ENCODE measurements at places on chromosomes 5 and 9.
A peak's percentile ranks its signal among the peaks of the same experiment; 100 is the strongest.

DNA sequence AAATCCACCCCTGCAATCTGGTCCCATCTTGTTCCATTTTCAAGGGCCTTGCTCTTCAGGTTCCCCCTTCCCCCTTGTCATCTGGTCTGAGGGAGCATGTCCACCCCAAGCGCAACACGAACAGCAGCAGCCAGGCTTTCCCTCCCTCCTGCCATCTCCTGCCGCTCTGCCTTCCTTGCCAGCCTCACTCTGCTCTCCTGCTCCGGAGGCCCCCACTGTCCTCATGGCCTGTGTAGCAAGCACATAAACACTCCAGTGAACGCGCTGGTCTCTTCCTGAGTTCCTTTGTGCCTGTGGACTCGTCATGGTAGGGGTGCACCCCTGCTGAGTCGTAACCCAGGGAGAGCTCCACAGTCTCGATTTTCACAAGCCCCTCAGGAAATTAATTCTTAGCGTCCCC, 29.9 kb downstream of the TENT4A start:
- DNase-seq = no peak

DNA sequence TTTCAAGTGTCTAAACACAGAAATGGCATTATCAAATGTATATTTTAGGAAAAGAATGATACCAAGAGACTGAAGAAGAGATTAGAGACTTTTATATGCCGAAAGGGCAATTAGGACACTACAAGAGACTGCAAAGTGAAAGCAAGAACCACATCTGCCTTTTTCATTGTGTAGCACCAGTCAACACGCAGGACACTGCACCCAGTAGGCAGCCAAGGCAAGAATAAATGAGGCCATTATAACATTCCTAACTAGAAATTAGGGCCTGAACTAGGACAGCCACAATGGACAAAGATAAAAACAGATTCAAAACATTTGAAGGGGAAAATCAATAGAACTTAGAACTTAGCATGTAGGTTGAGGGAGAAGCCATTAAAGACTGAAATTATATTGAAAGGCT, 10.8 kb downstream of the CETN3 start:
- no peak for DNase-seq

- peak; percentile 22 for DNase-seq
These were observed 4.7 kb downstream of the SYNPO start for GRCh38 chr5:150645070-150645700.

GRCh38 chr9:124345063-124345462, 70.2 kb downstream of the PSMB7 start:
- no peak for DNase-seq

DNA sequence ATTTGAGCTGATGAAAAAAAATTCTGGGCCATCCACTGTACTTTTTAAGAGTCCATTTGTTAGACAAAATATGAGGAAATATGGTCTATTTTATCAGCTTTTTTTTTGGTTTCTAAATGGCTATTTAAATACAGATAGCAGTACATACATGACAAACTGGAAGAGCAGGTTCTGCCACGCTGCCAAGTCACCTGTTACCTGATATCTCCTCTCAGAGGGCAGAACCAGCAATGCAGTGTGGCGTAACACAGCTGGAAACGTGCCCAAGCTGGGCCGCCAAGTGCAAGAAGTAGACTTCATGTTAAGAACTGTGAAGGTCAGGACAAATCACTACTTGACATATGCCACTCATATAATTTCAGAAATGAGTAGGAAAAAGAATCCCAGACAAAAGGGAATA, 8.1 kb downstream of the MCIDAS start:
- no peak for DNase-seq

DNA sequence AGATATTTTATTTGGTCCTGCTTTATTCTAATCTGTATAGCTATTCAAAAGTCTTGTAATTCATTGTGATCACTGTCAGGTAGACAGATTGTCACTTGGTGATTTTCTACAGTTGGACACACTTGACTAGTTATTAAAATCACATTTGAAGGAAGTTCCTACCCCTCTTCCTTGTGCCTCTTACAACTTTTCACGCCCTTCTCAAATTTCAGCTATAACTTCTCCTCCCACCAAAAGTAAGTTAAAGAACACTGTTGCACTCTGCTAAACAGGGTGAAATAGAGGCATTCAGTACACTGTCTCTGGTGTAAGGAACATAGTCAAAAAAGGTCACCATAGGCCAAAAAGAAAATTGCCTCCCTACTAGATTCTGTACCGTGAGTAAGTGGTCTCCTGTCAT, 142.1 kb upstream of the POU5F2 start:
- DNase-seq = no peak

DNA sequence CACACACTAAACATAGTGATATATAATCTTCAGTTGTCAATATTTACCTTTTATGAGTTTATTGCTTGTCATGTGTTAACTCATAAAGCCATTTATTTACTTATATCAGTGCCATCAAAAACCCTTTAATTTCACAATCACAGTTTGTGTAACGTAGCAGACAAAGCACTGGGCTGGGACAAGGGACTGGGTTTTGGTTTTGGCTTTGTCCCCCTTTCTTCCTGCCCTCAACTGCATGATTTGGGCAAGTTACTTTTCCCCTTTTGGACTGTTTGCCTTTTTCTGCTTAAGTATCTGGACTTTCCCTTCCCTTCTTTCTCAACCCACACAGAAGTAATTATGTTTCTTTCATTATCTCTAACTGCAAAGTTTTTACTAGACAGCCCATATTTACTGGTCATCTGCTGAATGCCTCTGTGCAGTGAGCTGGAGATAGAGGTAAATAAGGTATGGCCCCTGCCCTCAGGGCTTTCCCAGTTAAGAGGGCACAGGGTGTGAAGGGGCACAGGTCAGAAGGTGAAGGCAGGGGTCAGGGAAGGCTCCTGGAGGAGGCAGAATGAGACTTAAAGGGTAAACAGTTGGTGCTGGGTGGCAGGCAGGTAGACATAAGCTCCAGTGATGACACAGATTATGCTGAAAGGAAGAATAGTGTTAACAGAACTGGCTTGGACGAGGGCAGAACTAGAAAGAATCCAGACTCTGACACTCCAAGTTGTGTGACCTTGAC, 14.8 kb upstream of the NR3C1 start:
- DNase-seq = no peak

GRCh38 chr5:91296674-91297143, 86.4 kb downstream of the ARRDC3 start:
- peak; percentile 48 for DNase-seq

- no peak for DNase-seq
These were observed 609.5 kb upstream of the NUDT12 start for GRCh38 chr5:104171958-104172690.

DNA sequence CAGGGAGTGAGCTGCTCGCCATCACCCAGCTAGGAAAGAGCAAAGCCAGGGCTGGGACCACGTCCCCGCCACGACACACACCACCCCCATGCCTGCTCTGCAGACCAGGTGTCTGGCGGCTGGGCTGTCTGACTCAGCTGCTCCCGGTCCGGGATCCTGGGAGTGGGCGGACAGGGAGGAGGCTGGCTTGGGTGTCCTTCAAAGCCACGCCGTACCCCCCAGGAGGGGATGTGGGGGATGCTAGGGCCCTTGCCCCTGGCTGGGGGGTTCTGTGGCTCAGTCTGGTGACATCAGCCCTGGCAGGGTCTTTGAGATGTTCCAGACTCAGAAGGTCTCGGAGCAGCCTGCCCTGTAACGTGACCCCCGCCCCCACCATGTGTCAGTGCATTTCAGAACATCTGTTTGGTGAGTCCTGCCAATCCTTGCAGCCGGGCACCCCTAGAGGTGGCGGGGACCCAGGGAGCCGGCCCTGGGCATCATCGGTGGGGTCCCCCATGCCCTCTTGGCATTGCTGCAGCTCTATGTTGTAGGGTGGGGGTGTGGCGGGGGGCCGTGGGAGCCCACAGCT, 62.3 kb downstream of the HMCN2 start:
- DNase-seq = no peak

DNA sequence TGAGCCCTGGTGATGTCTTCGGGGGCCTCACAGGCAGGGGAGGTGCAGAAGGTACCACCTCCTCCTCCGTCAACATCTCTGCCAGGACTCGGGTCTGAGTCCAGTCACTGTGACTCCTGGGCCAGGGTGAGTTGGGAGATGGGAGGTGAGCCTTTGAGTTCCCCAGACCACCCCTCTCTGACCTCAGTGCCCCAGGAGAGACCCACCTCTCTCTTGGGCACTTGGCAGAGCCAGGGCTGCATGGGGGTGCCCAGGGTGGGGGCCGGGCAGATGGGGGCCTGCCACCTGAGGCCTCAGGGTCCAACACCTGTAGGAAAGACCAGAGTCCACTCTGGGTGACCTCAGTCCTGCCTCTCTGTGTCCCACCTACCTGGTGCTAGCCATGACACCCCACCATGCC, 6.8 kb downstream of the KIF12 start:
- DNase-seq = no peak

GRCh38 chr5:179862891-179863290, 4.3 kb upstream of the MRNIP start:
- no peak for DNase-seq

GRCh38 chr5:148730270-148730669, 75.9 kb upstream of the HTR4 start:
- no peak for DNase-seq

DNA sequence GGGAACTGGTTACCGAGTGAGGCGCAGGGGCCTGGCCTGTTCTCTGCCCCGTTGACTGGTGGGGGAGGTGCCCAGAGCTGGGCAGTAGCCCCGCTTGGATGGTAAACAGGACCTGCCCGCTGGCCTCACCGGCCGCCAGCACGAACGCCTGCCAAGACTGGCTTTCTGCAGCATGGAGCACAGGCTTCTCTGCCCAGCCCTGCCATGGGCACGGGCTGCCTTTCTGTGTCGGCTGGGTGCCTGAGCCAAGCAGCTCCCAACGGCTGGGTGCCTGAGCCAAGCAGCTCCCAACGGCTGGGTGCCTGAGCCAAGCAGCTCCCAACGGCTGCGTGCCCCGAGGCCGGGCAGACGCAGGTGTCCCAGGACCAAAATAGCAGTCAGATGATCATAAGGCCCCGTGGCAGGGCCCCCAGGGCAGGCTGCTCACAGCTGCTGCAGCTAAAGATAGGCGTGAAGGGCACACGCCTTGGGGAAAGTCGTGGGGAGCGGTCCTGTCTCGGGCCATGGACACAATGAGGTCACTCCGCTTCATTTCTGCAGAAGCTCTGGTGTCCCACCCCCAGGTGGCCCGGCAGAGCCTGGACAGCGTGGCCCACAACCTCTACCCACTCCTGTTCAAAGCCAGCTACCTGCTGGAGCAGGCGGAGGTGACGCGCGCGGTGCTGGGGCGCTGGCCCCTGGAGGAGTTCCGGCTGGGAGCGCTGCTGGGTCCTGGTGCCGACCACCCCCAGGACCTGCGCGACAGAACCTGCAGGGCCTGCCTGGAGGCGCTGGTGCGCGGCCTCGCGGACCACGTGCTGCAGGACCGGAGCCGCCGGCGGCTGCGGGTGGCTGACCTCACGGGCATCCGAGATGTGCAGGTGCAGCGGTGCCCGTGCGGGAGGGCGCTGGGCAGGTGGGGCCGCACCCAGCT, at the start of gene LRRC14B:
LRRC14B (plus strand) TSS at position 460 of the 913 bp plus-strand sequence; CDS start at position 504, 44 bp downstream.
- DNase-seq = no peak

DNA sequence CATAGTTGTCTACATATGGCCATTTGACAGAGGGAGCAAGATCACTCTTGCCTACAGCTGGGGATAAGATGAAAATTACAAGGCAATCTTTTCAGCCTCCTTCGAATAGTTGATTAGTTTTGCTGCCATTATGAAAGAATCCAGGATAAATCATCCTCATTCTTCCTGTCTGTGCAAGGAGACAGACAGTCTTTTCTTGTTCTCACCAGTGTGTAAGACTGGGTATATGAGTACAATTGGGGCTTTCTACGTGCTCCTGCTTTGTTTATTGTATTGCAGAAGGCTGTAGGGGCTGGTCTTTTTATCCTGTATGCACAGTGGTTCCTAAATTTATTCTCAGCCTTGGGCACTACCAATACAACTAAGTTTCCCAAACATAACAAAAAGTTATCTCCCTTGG, 76.8 kb downstream of the SPEF2 start:
- DNase-seq = no peak

- DNase-seq = no peak
These were observed 114.8 kb upstream of the ELL2 start for GRCh38 chr5:96076451-96076850.

GRCh38 chr9:127212453-127212852, 52.1 kb upstream of the GARNL3 start:
- DNase-seq = no peak

DNA sequence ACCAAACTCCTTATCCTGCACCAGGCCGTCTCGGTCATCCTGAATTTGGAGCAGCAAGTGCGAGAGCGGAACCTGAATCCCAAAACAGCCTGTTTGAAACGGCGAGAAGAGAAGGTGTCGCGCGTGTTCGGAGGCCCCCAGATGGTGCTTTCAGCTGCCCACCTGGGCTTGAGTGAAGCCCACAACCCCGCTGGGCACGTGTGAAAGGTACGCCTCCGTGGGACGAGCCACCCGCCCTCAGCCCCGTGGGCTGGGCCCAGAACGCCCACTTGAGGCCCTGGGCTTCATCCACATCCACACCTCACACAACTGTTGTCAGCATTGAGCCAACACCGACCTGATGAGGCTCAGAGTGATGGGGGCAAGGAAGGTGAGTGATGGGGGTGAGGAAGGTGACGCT, 72.8 kb downstream of the INSL6 start:
- no peak for DNase-seq

DNA sequence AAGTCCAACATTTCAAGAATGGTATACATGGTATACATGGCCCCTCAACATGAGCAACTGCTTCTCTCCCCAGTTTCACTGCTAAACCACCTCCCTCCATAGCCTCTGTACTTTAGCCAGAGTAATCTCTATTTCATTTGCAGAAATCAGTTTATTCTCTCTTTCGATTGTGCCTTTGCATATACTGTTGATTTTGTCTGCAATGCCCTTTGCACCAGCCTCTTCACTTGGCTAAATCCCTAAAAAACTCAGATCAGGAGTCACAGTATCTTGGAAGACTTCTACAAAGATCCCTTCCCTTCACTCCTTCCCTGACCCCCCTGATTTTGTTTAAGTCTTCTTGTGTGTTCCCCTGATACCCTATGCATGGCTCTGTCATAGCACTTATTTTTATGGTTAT, 4.9 kb upstream of the CCNG1 start:
- DNase-seq = no peak

DNA sequence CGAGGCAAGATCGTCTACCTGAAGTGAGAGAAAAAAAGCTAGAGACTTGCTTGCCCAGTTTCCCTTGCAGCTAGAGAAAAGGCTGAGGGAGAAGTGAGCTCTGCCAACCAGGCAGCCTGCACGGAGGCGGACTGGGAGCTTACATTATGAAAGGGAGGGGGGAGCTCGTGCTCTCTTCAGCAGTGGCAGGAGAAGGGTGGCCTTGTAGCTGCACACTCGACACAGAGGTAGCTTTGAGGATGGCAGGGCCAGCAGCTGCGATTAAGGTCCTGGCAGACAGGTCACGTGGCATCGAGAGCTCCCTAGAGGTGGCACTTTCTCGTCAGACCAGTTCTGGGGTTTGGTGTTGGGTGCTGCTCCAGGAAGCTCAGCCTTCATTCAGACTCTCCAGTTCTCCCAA, 26.7 kb downstream of the APBA1 start:
- DNase-seq = no peak

- DNase-seq = no peak
These were observed 990.4 kb downstream of the EFNA5 start for GRCh38 chr5:106680330-106680729.

- DNase-seq = peak; percentile 61
These were observed 441.8 kb upstream of the TLE4 start for GRCh38 chr9:79129865-79130480.

All from SW 1271 (cell line).